ENCODE measurements at places on chromosomes 1 and 21. TPM values are rescaled to one million over a fixed set of nuclear protein-coding genes. Genes with fewer than 3 reads are reported as not detected.
A peak's percentile ranks its signal among the peaks of the same experiment; 100 is the strongest.

The STRIP1 gene
- total RNA-seq, result 41.4 TPM

The MMP23B gene
- total RNA-seq, result 25.9 TPM

The SPRR4 gene
- total RNA-seq, result not detected

The MIB2 gene
- total RNA-seq, result 218 TPM

The SLC1A7 gene
- total RNA-seq, result 0.23 TPM

The TAS1R2 gene
- total RNA-seq, result not detected

The CSTB gene
- 151 TPM for total RNA-seq

The SLC30A10 gene
- total RNA-seq, result not detected

The CD1D gene
- total RNA-seq, result not detected

The C8B gene
- total RNA-seq, result not detected

GRCh38 chr1:202280595-202280994, 61.1 kb downstream of the UBE2T start:
- no peaks in the 10 kb centered on the region for H3K36me3 ChIP-seq
- no peaks in the 10 kb centered on the region for H3K27me3 ChIP-seq
- no peak overlapping the region for H3K27ac ChIP-seq

- DNase-seq, result no peak
- no peaks in the 10 kb centered on the region for H3K27me3 ChIP-seq
- H3K36me3 ChIP-seq, result no peaks in the 10 kb centered on the region
- H3K4me1 ChIP-seq, result peaks cover 27% of the 10 kb centered on the region
- no peak overlapping the region for H3K4me3 ChIP-seq
Measured at GRCh38 chr1:226696547-226696946, 42.5 kb downstream of the ITPKB start.

- H3K4me3 ChIP-seq, result peak overlapping the region; percentile 43
- no peaks in the 10 kb centered on the region for H3K36me3 ChIP-seq
- peak; percentile 99 for DNase-seq
- peak overlapping the region; percentile 95 for H3K27ac ChIP-seq
- no peaks in the 10 kb centered on the region for H3K27me3 ChIP-seq
- peaks cover 31% of the 10 kb centered on the region for H3K4me1 ChIP-seq
Measured at GRCh38 chr1:8985915-8986813, 40.1 kb downstream of the SLC2A7 start.

DNA sequence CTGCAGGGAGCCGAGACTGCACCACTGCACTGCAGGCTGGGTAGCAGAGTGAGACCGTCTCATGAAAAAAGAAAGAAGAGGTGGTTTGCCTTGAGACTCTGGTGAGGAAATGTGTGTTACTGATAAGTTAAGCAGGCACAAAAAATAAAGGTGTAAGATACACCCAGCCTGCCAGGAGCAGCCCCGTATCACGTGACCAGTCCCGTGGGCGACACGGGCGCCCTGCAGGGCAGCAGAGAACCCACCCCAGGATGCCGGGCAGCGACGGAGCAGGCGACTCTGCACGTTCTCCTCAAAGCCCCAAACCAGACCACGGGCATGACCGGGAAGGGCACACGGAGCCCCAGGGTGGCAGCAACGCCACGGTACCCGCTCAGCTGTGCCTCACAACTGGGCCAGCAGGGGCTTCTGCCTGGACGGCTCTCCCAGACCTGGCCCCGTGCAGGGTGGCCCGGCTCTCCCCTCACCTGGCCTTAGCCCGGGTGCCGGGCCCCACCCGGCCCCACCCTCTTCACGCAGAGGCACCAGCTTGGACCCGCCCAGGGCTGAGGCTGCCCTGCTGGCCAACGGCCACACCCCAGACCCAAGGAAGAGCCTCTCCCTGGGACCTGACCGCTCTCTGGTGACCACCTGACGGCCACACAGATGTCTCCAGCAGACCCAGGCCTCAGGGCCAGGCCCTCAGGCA, 8.1 kb upstream of the TNFRSF4 start:
- no peak overlapping the region for H3K4me3 ChIP-seq
- H3K36me3 ChIP-seq, result peaks cover 53% of the 10 kb centered on the region
- H3K27me3 ChIP-seq, result no peaks in the 10 kb centered on the region
- DNase-seq, result no peak
- H3K4me1 ChIP-seq, result no peaks in the 10 kb centered on the region

DNA sequence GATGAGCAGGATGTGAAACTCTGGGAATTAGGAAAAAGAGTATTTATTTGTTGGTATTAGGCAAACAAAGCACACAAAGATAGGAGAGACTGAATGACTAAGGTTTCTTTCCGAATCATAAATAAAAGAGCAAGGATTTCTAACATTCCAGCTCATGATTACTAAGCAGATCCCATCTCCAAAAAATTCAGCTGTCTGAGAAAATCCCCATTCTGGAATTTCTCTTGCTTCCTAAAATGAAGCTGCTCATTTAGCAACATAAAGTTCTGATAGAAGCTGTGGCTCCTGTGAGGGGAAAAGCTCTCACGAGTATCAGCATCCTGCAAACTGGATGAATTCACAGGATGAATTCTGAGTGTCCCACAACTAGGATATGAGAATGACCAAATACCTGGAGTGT, 6.7 kb upstream of the SH2D5 start:
- no peak overlapping the region for H3K4me3 ChIP-seq
- H3K27me3 ChIP-seq, result no peaks in the 10 kb centered on the region
- peak overlapping the region; percentile 95 for H3K27ac ChIP-seq
- peaks cover 35% of the 10 kb centered on the region for H3K4me1 ChIP-seq
- DNase-seq, result peak; percentile 81
- H3K36me3 ChIP-seq, result peaks cover 44% of the 10 kb centered on the region

- H3K4me1 ChIP-seq, result peaks cover 29% of the 10 kb centered on the region
- H3K36me3 ChIP-seq, result no peaks in the 10 kb centered on the region
- peak overlapping the region; percentile 84 for H3K4me3 ChIP-seq
- DNase-seq, result no peak
- no peaks in the 10 kb centered on the region for H3K27me3 ChIP-seq
Measured at GRCh38 chr1:97918961-97919360, 1.9 kb downstream of the DPYD start.

DNA sequence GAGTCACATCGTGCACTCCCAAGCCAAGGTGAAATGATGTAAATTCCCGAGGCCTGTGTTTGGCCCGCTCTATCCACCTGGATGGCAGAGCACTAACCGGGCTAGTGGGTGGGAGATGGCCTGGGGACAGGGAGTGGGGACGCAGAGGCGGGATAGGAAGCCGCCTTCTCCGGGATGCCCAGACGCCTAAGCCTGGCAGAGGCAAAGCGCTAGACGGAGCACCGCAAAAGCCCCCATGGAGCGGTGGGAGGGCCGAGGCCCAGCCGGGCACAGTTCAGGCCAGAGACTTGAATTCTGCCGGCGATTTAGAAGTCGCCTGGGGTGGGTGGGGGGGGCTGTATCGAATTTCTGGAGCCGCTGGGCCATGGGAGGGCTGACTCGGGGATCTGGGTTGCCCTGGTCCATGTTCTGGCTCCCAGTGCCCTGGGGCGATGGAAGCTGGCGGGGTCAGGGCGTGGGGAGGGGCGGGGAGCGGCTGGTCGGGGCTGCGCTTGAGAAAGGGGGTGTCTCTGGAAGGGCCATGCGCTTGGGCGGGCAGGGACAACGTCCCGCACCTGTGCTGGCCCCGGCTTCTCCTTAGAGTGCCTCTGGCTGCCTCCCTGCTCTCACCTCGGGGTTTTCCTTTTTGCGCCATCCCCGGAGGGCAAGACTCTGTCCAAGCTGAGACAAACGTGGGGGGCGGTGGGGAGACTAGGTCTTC, 28.0 kb downstream of the KIAA2013 start:
- DNase-seq, result no peak

GRCh38 chr1:220952961-220953643, 73.9 kb downstream of the HLX start:
- peaks cover 5% of the 10 kb centered on the region for H3K36me3 ChIP-seq
- H3K4me1 ChIP-seq, result peaks cover 20% of the 10 kb centered on the region
- no peaks in the 10 kb centered on the region for H3K27me3 ChIP-seq
- no peak for DNase-seq

GRCh38 chr1:23562137-23562876, 3.0 kb upstream of the ID3 start:
- peak overlapping the region; percentile 47 for H3K4me3 ChIP-seq
- H3K36me3 ChIP-seq, result no peaks in the 10 kb centered on the region
- H3K27ac ChIP-seq, result peak overlapping the region; percentile 71

- no peak overlapping the region for H3K27ac ChIP-seq
- DNase-seq, result peak; percentile 7
- H3K36me3 ChIP-seq, result peaks cover 45% of the 10 kb centered on the region
- no peaks in the 10 kb centered on the region for H3K27me3 ChIP-seq
- H3K4me1 ChIP-seq, result no peaks in the 10 kb centered on the region
- H3K4me3 ChIP-seq, result no peak overlapping the region
Measured at GRCh38 chr1:53771648-53772047, 32.7 kb upstream of the GLIS1 start.

- no peak overlapping the region for H3K4me3 ChIP-seq
- no peak for DNase-seq
- H3K36me3 ChIP-seq, result no peaks in the 10 kb centered on the region
- H3K27ac ChIP-seq, result no peak overlapping the region
- H3K4me1 ChIP-seq, result peaks cover 41% of the 10 kb centered on the region
- H3K27me3 ChIP-seq, result no peaks in the 10 kb centered on the region
Measured at GRCh38 chr1:183477986-183478781, 5.9 kb downstream of the SMG7 start.

GRCh38 chr1:31801458-31801857, 14.4 kb downstream of the SPOCD1 start:
- no peak for DNase-seq
- no peak overlapping the region for H3K27ac ChIP-seq
- H3K4me3 ChIP-seq, result no peak overlapping the region
- H3K36me3 ChIP-seq, result no peaks in the 10 kb centered on the region
- H3K27me3 ChIP-seq, result no peaks in the 10 kb centered on the region

DNA sequence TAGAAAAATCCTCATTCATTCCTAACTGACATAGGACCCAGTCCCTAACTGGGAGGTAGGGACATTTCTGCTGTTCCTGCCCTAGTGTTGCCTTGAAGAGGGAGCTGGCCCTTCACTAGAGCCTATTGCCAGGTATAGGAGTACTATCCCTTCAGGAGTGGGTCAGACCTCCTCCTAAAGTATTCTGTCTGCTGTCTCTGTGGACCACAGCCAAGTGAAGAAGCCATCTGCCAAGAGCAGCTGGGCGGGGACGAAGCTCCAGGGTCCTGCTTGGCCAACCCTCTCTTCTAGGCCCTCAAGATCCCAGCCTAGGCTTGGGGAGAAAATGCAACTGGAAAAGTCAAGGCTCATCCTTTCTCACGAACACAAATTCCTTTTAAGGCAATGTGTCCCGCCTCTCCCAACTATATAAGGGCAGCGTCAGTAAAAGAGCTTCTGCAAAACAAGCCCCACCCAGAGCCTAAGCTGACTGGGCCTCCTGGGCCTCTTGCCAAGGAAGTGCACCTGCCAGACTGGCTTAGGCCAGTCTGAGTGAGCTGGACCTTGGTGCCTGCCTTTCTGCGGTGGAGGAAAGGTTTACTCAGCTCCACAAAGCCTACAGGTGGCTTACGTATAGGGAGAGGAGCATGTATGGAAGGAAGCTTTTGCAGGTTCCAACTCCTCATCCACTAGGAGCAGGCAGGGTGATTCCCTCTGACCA, 638 bp upstream of the TUFT1 start:
- peaks cover 16% of the 10 kb centered on the region for H3K36me3 ChIP-seq
- H3K4me3 ChIP-seq, result peak overlapping the region; percentile 81
- H3K4me1 ChIP-seq, result peaks cover 66% of the 10 kb centered on the region
- H3K27ac ChIP-seq, result peak overlapping the region; percentile 86
- peak; percentile 100 for DNase-seq

DNA sequence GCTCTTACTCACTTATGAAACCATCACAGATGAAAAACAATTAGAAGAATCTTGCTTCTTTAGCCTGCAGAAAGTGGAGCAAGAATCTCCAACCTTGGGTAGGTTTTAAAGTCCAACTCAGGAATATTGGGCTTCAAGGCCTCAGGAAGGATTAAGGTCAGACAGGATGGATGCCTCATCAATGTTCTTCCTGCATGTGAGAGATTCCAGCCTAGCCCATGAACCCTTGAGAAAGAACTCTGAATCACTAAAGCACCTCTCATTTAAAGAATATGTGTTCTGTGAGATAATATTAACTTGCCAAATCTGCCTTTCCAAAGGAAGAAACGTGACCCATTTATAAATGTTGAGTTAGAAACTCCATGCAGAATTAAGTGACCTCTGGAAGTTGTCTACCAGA, 345.2 kb upstream of the CAMK1G start:
- no peak overlapping the region for H3K4me3 ChIP-seq
- H3K36me3 ChIP-seq, result no peaks in the 10 kb centered on the region
- H3K27me3 ChIP-seq, result no peaks in the 10 kb centered on the region

- no peak for DNase-seq
- H3K36me3 ChIP-seq, result no peaks in the 10 kb centered on the region
- no peak overlapping the region for H3K4me3 ChIP-seq
- no peaks in the 10 kb centered on the region for H3K27me3 ChIP-seq
Measured at GRCh38 chr1:55886856-55887712, 671.9 kb upstream of the USP24 start.

- DNase-seq, result no peak
- H3K27me3 ChIP-seq, result no peaks in the 10 kb centered on the region
- no peak overlapping the region for H3K27ac ChIP-seq
- peaks cover 4% of the 10 kb centered on the region for H3K4me1 ChIP-seq
Measured at GRCh38 chr1:211684791-211685190, 9.4 kb upstream of the NEK2 start.

GRCh38 chr21:38392661-38393060, 105.6 kb downstream of the ERG start:
- H3K36me3 ChIP-seq, result no peaks in the 10 kb centered on the region
- no peak overlapping the region for H3K27ac ChIP-seq
- no peaks in the 10 kb centered on the region for H3K4me1 ChIP-seq
- peaks cover 70% of the 10 kb centered on the region for H3K27me3 ChIP-seq

DNA sequence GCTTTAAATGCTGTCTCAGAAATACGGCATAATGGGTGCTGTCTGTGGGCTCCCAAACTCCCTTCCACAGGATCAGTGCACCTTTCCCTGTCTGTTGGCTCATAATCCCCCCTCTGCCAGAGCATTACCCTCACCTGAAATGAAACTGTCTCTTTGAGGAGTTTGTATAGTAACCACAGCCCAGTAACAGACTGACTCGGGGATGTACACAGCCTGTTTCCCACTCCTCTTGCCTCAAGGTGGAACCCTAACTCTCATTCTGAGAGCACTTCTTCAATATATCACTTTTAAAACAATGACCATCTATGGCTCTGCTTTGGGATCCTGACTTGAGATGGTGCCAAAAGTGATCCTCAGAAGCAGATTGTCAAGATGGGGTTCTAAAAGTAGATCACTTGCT, 332.5 kb downstream of the AMY1C start:
- H3K27ac ChIP-seq, result no peak overlapping the region
- no peaks in the 10 kb centered on the region for H3K36me3 ChIP-seq
- no peaks in the 10 kb centered on the region for H3K4me1 ChIP-seq
- DNase-seq, result no peak
- peaks cover 4% of the 10 kb centered on the region for H3K27me3 ChIP-seq
- H3K4me3 ChIP-seq, result no peak overlapping the region

- H3K27ac ChIP-seq, result no peak overlapping the region
- no peaks in the 10 kb centered on the region for H3K36me3 ChIP-seq
- no peak for DNase-seq
- H3K27me3 ChIP-seq, result no peaks in the 10 kb centered on the region
- H3K4me1 ChIP-seq, result peaks cover 9% of the 10 kb centered on the region
- H3K4me3 ChIP-seq, result no peak overlapping the region
Measured at GRCh38 chr1:84110629-84111028, 33.4 kb upstream of the PRKACB start.

Data from PC-3 (cell line).